ENCODE measurements at places on chromosomes 16 and 17.

- no peak overlapping the region for H3K27ac ChIP-seq
- H3K4me3 ChIP-seq, result no peak overlapping the region
- no peak for DNase-seq
- no peaks in the 10 kb centered on the region for H3K27me3 ChIP-seq
- H3K36me3 ChIP-seq, result no peaks in the 10 kb centered on the region
Observed at GRCh38 chr16:9836118-9836736, 346.0 kb downstream of the GRIN2A start.

- H3K36me3 ChIP-seq, result no peaks in the 10 kb centered on the region
- no peaks in the 10 kb centered on the region for H3K27me3 ChIP-seq
- peak overlapping the region; percentile 80 for H3K27ac ChIP-seq
- H3K4me3 ChIP-seq, result peak overlapping the region; percentile 69
Observed at GRCh38 chr16:56422896-56423441, 2.4 kb downstream of the AMFR start.

DNA sequence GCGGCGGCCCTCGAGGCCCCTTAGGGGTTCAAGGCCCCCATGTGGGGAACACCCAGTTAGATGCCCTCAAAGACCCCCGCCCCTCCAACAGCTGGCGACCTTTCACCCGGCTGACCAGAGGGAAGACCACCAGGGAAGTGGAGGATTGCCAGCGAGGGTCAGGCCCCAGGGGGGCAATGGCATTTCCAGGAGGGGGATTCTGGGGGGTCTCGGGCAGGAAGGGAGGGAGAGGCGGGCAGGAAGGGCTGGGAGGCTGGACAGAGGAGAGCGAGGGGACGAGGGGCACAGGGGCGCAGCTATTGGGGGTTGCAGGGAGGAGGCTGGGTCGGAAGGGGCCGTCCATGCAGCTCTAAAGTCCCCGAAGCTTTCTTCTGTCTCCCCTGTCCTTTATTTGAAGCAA, 139.5 kb downstream of the C16orf95 start:
- H3K4me1 ChIP-seq, result no peaks in the 10 kb centered on the region
- H3K27ac ChIP-seq, result no peak overlapping the region
- no peak for DNase-seq
- no peaks in the 10 kb centered on the region for H3K27me3 ChIP-seq
- no peak overlapping the region for H3K4me3 ChIP-seq
- no peaks in the 10 kb centered on the region for H3K36me3 ChIP-seq

GRCh38 chr17:59329176-59330052, 2.0 kb upstream of the YPEL2 start:
- no peak overlapping the region for H3K4me3 ChIP-seq
- H3K36me3 ChIP-seq, result no peaks in the 10 kb centered on the region
- H3K4me1 ChIP-seq, result peaks cover 33% of the 10 kb centered on the region
- peak overlapping the region; percentile 44 for H3K27ac ChIP-seq
- peak; percentile 78 for DNase-seq

DNA sequence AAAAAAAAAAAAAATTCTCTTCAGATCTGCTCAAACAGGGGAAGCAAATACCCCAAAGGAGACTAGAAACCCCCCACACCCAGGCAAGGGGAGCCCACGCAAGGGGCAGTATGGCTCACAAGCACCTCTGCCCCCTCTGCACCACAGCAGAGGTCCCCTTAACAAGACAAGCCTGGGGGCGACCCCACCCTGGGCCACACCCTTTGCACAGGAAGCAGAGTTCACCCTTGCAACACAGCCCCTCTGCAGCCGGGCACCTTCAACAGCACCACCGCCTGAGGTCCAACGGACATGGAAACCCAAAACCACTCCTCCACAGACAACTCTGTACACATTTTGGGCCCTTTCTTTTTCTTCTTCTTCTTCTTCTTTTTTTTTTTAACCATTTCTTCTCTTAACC, 12.8 kb downstream of the AXIN1 start:
- peaks cover 12% of the 10 kb centered on the region for H3K36me3 ChIP-seq
- H3K27ac ChIP-seq, result no peak overlapping the region
- peak; percentile 24 for DNase-seq
- H3K4me1 ChIP-seq, result peaks cover 18% of the 10 kb centered on the region
- H3K27me3 ChIP-seq, result no peaks in the 10 kb centered on the region
- H3K4me3 ChIP-seq, result no peak overlapping the region

DNA sequence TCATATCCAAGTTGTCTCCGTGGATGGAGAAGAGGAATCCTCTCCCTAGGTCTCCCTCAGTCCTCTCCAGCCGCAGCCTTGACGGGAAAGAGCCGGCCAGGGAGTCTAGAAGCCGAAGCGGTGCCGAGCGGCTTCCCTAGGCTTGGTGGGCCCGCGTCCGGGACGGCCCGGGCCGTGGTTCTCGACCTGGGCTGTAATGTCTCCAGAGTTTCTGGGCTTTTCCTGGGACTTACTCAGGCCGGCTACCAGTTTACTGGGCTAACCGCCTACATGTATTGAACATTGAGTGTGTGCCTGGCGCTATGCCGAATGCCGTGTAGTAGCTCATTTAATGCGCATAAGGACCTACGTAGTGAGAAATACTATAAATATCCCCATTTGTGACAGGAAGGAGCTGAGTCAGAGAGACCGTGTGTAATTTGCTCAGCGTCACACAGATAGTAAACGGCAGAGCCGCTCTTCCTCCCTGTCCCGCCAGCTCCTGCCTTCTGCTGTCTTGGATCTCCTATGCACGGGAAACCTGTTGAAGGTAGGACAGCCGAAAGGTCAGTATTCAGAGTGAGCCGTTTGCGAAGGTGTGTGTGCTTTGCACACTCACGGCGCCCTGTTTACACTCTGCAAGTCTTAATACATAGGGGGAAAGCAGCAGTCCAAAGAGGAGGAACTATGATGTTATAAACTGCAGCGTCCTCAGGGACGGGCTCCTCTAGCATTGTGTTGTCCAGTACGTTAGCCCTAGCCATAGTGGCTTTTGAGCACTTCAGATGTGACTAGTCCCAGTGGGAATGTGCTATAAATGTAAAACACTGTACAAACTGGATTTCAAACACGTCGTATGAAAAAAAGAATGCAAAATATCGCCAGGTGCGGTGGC, 723 bp upstream of the SPAG5 start:
- DNase-seq, result peak; percentile 77
- peaks cover 19% of the 10 kb centered on the region for H3K4me1 ChIP-seq
- H3K36me3 ChIP-seq, result no peaks in the 10 kb centered on the region
- peak overlapping the region; percentile 95 for H3K27ac ChIP-seq
- H3K27me3 ChIP-seq, result no peaks in the 10 kb centered on the region
- peak overlapping the region; percentile 72 for H3K4me3 ChIP-seq

DNA sequence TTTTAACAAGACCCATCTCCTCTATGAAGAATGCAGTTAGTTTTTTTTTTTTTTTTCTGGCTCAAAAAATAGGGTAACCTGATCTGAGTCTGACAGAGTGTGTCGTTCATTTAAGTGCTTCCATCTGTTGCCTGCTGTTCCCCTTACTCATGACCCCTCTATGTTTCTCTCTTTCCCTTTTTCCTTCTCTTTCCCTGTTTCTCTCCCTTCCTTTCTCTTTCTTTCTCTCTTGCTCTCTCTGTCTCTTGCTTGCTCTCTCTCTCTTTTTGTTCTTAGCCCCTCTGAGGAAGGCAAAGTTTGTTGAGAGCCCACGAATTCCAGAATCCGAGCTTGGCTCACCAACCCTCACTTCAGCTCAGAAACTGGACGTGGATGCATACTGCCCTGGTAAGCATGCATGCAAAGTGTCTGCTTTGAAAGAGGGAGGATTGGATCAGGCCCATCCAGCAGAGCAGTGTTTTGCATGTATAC, 185.0 kb downstream of the TANC2 start:
- no peak overlapping the region for H3K27ac ChIP-seq
- H3K4me3 ChIP-seq, result no peak overlapping the region
- no peaks in the 10 kb centered on the region for H3K36me3 ChIP-seq

GRCh38 chr16:10280262-10281170, 98.3 kb upstream of the GRIN2A start:
- H3K4me3 ChIP-seq, result no peak overlapping the region
- H3K27me3 ChIP-seq, result no peaks in the 10 kb centered on the region
- no peak overlapping the region for H3K27ac ChIP-seq
- DNase-seq, result no peak
- H3K36me3 ChIP-seq, result no peaks in the 10 kb centered on the region

DNA sequence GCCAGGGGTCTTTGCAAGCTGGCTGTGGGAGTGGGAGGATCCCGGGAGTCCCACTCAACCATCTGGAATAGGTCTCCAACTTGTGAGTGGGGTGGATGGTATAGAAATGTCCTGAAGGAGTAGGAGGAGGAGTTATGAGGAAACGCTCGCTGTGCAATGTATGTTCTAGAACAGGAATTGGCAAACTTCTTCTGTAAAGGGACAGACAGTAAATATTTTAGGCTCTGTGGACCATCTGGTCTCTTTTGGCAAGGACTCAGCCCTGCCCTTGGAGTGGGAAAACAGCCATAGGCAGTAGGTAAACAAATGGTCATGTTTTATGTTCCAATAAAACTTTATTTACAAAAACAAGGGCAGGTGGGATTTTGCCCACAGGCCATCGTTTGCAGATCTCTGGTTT, 149.2 kb downstream of the NPIPB5 start:
- H3K27me3 ChIP-seq, result no peaks in the 10 kb centered on the region
- no peak overlapping the region for H3K4me3 ChIP-seq
- H3K4me1 ChIP-seq, result no peaks in the 10 kb centered on the region
- no peak for DNase-seq

DNA sequence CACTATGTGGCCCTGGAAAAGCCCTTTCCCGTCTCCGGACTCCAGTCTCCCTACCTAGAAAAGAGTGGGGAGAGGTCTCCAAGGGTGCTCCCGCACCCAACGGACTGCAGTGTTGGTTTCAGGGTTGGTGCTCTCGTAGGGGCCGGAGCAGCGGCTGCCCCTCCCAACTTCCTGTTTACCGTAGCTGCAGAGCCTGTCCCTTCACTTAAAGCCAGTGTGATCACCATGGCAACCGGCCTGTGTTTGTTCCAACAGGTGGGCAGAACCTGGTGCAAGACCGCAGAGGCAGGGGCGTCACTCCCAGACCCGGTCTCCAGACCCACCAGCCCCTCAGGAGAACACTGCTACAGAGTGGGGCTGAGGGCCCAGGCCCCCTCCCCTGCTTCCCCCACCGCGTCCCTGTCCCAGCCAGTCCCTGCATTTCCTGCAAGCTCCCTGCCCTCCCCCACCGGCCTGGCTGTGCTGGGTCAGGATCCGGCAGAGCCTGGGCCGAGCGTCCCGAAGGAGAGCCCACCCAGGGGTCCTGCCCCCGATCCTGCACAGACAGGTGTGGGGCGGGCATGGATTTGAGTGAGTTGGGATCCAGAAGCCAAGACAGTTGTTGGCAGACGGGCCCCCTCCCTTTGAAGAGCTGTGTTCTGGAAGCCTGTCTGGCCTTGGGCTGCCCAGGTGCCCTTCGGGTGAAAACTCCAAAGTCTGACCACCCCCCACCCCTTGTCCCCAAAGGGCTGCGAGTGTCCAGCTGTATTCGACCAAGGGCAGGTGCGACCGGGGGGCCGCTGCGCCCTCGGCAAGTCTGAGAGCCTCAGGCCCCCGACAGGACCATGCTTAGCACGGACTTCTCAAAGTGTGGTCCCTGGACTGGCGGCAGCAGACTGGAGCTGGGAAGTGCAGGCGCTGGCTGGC, 1.5 kb upstream of the BAIAP3 start:
- peak overlapping the region; percentile 90 for H3K27ac ChIP-seq
- DNase-seq, result peak; percentile 90
- H3K4me3 ChIP-seq, result peak overlapping the region; percentile 34
- H3K36me3 ChIP-seq, result no peaks in the 10 kb centered on the region
- H3K27me3 ChIP-seq, result peaks cover 3% of the 10 kb centered on the region

- H3K4me3 ChIP-seq, result no peak overlapping the region
- H3K27ac ChIP-seq, result no peak overlapping the region
- H3K36me3 ChIP-seq, result no peaks in the 10 kb centered on the region
- H3K27me3 ChIP-seq, result no peaks in the 10 kb centered on the region
Observed at GRCh38 chr17:6070430-6070912, 292 bp downstream of the WSCD1 start.

DNA sequence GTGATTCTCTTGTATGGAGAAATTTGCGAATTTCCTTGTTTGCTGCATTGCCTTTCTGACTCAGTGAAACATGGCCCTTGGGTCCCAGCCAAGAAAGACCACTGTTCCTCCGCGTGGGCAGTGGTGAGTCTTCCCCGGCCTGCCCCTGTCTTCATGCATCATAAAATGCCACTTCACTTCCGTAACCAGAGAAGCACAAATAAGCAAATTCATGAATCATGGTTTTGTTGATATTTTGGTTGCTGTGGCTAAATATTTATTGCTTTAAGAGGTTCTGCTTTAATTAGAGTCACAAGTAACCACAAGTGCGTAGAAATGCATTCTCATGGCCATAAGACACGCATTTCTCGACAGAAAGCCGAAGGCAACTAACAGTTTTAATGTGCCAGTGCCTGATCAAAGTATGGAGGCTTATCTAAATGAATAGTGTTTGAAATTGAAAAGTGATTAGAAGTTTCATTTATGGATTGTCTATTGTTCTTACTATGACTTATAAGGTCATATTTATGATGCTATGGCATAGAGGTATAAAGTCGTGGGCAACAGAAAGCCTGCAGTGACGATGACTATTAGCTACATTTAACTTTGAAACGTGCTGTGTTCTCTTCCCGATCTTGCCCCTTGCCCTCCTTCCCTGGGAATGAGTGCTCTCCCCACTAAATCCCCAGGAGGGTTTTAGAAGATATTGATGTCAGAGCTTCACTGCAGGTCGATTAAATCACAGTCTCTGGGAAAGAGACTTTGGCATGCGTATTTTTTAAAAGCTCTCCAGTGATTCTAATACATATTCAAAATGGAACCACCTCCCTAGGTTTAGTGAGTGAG, 76.0 kb downstream of the WIPI1 start:
- H3K27ac ChIP-seq, result no peak overlapping the region
- no peaks in the 10 kb centered on the region for H3K4me1 ChIP-seq
- no peak overlapping the region for H3K4me3 ChIP-seq

GRCh38 chr17:73647301-73647695, 3.1 kb upstream of the SDK2 start:
- no peaks in the 10 kb centered on the region for H3K36me3 ChIP-seq
- no peak overlapping the region for H3K27ac ChIP-seq
- H3K4me3 ChIP-seq, result no peak overlapping the region
- no peaks in the 10 kb centered on the region for H3K27me3 ChIP-seq
- peaks cover 6% of the 10 kb centered on the region for H3K4me1 ChIP-seq

DNA sequence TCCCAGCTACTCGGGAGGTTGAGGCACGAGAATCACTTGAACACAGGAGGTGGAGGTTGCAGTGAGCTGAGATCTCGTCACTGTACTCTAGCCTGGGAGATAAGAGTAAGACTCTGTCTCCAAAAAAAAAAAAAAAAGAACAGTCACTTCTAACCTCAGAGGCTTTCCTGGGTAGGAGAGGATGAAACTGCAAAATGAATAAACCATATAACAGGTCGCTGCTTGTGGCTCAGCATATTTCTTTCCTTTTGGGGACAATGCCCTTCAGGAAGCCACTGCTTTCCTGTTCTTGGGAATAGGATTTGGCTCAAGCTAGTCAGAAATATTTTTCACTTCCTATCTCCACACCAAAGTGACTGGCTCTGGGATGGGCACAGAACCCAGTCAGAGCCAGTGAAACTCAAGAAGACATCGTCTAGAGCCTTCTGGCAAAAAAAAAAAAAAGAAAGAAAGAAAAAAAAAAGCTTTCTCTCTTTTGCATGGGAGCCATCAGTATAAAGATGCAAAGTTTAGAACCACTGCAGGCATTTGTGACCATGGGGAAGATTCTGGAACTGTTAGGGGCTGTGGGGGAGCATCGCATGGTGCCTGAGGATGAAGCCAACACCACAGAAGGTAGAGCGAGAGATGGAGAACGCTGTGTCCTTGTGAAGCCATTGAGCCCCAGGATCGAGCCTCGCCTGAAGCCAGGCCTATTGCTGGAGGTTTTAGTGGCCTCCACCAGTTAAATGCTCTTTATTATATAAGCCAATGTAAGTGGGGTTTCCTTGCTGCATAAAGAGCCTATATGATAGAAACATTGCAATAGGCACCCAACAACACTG, 71.8 kb upstream of the MRTFB start:
- H3K4me1 ChIP-seq, result peaks cover 44% of the 10 kb centered on the region
- DNase-seq, result no peak
- H3K27ac ChIP-seq, result peak overlapping the region; percentile 18
- no peaks in the 10 kb centered on the region for H3K36me3 ChIP-seq
- no peaks in the 10 kb centered on the region for H3K27me3 ChIP-seq
- no peak overlapping the region for H3K4me3 ChIP-seq

Data from B cell (primary cell).